ENCODE measurements at places on chromosomes 6 and 20. TPM values are rescaled to one million over a fixed set of nuclear protein-coding genes. Genes with fewer than 3 reads are reported as not detected.

MDC1 gene
- total RNA-seq, result 10.8 TPM

UNC93A gene
- not detected for total RNA-seq

TRIM15 gene
- not detected for total RNA-seq

BMP5 gene
- total RNA-seq, result 0.03 TPM

AARS2 gene
- 18.5 TPM for total RNA-seq

TRPC4AP gene
- 108 TPM for total RNA-seq

ASIP gene
- total RNA-seq, result not detected

PAK5 gene
- total RNA-seq, result 0.03 TPM

CST2 gene
- 17.5 TPM for total RNA-seq

LTA gene
- total RNA-seq, result not detected

THEMIS gene
- not detected for total RNA-seq

CCN5 gene
- 3.0 TPM for total RNA-seq

STX16 gene
- 95.4 TPM for total RNA-seq

NXT1 gene
- total RNA-seq, result 11.5 TPM

CCHCR1 gene
- 14.9 TPM for total RNA-seq

ISM1 gene
- total RNA-seq, result under 0.01 TPM

ME1 gene
- total RNA-seq, result 32.6 TPM

EDN3 gene
- not detected for total RNA-seq

C6orf132 gene
- 0.66 TPM for total RNA-seq

DDR1 gene
- total RNA-seq, result 48.4 TPM

LGSN gene
- total RNA-seq, result 0.07 TPM

FBXO30 gene
- 14.9 TPM for total RNA-seq

TNFRSF6B gene
- total RNA-seq, result 0.98 TPM
